ENCODE measurements at places on chromosomes 3 and 15. TPM values are rescaled to one million over a fixed set of nuclear protein-coding genes. Genes with fewer than 3 reads are reported as not detected.

CDHR4 gene
- total RNA-seq = 0.29 TPM

MUC20 gene
- 17.8 TPM for total RNA-seq

CATSPER2 gene
- 9.9 TPM for total RNA-seq

FSD2 gene
- total RNA-seq = not detected

SLC27A2 gene
- total RNA-seq = 0.61 TPM

ZCWPW2 gene
- total RNA-seq = 1.0 TPM

ARGFX gene
- total RNA-seq = not detected

IL17RD gene
- total RNA-seq = not detected

C3orf18 gene
- 67.5 TPM for total RNA-seq

PAK6 gene
- total RNA-seq = 1.9 TPM

HDC gene
- total RNA-seq = 81.2 TPM

ALPK3 gene
- 0.19 TPM for total RNA-seq

MKRN3 gene
- total RNA-seq = 1.8 TPM

Data from naive thymus-derived CD4-positive, alpha-beta T cell (primary cell).